Sigmoid colon (tissue), 7 donors: ENCODE measurements at places on chromosomes 3 and 15.
A peak's percentile ranks its signal among the peaks of the same experiment; 100 is the strongest.

DNA sequence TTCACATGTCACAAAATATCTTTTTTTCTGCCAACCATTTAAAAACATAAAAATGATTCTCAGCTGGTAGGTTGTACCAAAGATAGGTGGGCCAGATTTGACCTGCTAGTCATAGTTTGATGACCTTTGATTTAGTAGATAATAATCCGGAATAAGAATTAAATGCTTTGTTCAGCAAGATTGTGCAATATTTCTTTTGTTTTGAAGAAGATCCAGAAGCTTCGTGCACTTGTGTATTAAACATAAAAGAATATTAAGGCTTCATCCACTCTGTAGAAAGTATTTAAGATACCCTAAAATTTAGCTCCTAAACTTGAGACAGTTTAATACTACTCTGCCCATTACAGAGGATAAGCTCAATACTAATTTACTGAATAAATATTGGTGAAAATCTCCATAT, 258.4 kb downstream of the ADAMTSL3 start:
- no peak for DNase-seq

- DNase-seq, result no peak
Observed at GRCh38 chr15:92037491-92037890, 184.0 kb downstream of the SLCO3A1 start.

GRCh38 chr3:80606073-80606472, 838.3 kb upstream of the ROBO1 start:
- no peak for DNase-seq

- no peak for DNase-seq
Observed at GRCh38 chr3:98038286-98038685, 3.2 kb upstream of the GABRR3 start.

DNA sequence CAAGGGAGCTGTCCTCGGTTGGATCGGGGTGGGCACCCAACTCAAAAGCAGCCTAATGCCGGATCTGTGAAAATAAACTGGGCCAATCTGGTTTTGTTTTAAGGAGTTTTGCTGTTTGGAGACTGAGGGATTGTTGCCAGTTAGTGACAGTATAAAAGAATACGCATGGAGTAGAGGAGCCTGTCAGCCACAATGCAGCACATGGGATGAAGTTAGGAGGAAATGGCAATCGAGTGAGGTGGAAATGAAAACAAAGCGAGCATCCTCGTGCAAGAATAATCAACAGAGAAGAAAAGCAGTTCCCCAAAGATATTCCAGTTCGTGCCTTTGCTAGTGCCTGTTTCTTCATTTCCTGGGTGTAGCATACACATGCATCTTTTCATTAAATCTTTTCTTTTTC, 108.4 kb upstream of the RORA start:
- DNase-seq, result no peak

DNA sequence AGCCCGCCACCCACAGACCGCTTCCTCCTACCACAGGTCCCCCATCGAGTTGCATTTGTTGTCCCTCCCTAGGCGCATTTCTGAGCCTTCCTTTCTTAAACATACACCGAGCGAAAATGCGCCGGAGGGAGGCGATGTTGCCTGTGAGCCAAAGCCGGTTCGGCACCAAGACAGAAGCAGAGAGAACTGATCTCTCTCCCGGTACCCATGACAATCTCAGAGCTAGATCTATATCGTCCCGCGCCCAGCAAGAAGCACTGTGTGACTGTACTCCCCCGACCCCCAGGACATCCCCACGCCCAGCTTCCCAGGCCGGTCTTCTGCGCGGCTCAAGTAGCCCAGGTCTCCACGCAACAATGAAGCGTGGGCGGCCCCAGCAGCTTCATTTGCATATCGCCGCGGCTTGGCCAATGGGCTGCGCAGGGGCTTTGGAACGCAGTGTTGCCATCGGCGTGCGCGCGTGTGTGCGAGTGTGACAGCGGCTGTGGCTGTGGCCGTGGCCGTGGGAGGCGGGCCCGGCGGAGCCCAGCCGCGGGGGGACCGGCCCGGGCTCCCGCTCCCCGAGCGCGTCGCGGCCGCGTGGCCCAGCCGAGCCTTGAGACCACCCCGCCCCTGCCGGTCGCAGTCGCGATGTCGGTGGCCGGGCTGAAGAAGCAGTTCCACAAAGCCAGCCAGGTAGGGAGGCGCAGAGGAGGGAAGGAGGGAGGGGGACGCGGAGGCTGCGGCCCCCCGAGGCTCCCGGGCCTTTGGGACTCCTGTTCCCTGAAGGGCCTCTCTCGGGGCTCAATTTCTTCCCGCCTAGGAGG, at the start of gene SH3GL3:
Gene SH3GL3, plus strand, starts transcription at position 438 of the 806 bp plus-strand sequence. Its CDS starts 193 bp downstream, at position 631.
- peak; percentile 91 for DNase-seq

- DNase-seq, result no peak
Observed at GRCh38 chr15:70672081-70672480, 91.3 kb downstream of the UACA start.

DNA sequence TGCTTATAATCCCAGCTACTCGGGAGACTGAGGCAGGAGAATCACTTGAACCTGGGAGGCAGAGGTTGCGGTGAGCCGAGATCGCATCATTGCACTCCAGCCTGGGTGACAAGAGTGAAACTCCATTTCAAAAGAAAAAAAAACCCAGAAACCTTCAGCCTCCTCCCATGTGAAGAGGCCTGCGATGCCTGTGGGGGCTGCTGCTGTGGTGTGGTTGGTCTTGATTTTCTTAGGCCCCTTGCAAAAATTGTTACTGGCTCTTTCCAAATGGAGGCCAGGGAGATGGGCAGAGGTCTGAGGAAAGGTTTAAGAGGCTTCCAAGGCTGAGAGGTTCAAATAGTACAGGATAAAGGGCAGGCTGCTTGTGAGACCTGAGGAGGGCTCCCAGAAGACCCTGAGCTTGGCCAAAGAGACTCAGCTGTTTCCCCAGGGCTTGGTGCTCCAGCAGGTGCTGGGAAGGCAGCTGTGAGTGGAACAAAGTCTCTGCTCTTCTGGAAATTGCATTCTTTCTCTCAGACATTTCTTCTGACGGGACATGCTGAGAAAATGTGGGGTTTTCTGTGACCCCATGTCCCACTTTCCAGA, 18.4 kb downstream of the GCSAM start:
- no peak for DNase-seq

GRCh38 chr3:111729087-111729846, 129.8 kb upstream of the PHLDB2 start:
- DNase-seq, result peak; percentile 78

- no peak for DNase-seq
Observed at GRCh38 chr3:57917601-57918000, 90.6 kb upstream of the FLNB start.

GRCh38 chr3:58580826-58581327, 3.7 kb upstream of the FAM107A start:
- no peak for DNase-seq

DNA sequence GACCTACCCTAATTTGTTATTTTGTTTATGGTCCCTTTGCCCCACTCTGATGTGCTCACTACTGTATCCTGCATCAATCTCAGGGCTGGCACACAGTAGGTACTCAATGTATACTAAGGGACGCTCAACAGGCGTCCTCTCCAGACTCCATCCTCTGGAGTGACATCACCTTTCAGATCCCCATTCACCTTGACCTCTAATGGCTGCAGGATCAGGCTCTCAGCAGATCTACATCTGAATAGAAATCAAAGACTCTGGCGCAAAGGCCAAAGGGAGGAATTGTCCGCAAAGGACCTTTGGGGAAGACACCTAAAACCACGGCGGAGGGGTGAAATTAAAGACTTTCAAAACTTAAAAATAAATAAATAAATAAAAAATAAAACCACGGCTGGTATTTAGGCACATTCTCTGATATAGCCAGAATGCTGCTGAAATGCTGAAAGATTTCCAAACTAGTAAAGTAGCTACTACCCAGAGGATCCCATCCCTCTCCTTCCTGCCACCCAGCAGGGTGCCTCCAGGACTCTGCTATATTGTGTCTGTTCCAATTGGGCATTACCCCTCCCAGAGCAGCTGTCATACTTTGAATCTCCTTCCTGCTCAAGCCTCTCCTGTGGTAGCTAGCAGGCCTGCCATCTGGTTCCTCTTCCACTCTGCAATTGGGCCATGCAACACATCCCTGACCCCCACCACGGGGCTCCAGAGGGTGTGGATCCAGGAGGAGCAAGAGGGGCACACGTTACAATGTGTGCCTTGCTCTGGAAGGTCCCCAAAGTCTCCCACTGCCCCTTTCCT, 6.1 kb downstream of the SHF start:
- DNase-seq, result no peak

- no peak for DNase-seq
Observed at GRCh38 chr15:49372366-49372765, 50.7 kb upstream of the FGF7 start.

DNA sequence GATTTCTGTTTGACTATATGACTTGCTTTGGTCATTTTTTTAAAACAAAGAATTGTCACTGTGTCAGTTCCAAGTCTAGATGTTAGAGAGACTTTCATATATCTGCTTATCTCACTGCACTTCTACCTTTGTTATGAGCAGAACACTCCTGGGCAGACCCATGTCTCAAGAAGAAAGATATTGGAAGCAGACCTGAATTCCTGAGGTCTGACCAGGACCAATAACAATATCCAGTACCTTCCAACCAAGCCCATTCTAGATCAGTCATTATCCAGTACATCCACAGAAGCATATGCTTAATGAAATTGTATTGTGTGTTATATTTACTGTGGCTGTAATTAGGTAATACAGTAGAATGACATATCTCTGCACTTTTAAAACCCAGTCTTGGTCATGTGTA, 811.3 kb upstream of the GBE1 start:
- DNase-seq, result no peak

DNA sequence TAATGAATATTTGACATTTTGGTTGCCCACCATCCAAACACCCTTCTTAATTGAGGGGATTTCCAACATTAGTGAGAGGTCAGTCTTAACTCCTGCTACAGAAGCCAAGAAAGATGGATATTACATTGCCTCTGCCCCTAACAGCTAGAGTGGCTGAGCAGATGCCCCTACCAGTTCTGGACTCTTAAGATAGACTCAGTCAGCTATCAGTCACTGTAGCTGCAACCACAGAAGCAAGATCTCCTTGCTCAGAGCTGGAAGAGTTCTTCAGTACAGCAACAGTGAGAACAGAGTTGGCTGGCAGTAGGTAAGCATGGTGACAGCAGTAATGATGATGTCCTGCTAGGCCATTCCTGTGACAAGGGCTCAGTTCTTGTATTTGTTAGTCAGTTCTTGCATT, 29.4 kb upstream of the TNFSF10 start:
- no peak for DNase-seq

DNA sequence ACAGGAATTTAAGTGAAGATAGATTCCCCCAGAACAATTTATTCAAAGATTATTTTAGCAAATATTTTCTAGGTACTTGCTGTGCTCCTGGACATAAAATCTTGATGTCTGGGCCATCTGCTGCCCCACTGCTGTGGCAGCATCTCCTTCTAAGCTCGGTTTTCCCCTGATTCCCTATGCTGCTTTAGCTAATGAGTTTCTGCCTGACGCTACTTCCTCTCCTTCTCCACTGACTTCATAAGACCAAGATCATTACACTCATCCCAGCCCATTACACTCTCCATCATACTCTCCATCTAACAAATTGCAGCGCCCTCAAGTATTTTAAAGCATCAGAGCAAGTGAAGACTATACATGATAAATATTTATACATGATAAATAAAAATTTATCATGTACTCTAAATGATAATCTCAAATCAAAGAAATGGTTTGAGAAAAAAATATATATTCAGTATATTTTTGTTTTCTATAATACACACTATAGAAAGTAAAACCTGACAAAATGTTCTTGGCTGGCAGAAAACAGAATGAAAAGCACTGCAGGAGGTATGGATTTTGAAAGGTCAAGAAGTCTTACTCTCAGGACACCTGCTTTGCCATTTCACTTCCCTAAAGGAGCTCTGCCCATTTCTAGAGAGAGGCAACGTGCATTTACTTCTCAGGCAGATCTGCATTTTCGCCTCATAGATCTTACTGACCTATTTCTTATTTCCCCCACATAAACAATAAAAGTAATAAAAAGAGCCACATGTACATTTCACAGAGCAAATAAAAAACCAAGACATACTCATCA, 232.0 kb downstream of the KCNMB2 start:
- DNase-seq, result no peak

- DNase-seq, result no peak
Observed at GRCh38 chr3:100429187-100429716, 27.9 kb downstream of the LNP1 start.

DNA sequence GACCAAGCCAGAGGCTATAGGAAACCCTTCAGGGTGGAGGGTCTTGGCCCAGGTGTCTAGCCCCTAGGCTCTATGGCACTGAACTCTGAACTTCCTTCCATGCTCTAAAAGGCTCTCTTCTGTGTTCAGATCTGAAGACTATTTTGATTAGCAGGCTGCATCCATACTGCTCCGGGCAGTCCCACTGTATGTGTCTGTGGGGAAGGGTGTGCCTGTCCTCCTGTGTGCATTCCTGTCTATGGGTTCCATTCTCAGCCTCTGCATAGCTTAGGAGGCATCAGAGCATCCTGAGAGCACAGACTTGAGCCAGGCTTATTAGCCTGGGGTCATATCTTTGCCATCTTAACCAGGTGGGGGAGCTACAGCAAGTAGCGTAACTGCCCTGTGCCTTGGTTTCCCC, 38.0 kb downstream of the EXOG start:
- DNase-seq, result no peak

DNA sequence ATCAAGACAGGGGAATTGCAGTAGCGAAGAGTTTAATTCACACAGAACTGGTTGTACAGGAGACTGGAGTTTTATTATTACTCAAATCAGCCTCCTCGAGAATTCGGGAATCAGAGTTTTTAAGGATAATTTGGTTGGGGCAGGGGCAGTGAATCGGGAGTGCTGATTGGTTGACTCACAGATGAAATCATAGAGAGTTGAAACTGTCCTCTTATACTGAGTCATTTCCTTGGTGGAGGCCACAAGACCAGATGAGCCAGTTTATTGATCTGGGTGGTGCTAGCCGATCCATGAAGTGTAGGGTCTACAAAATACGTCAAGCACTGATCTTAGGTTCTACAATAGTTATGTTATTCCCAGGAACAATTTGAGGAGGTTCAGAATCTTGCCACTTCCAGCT, 5.3 kb upstream of the ZNF770 start:
- DNase-seq, result no peak

- DNase-seq, result peak; percentile 53
Observed at GRCh38 chr3:56795097-56795828, 6.5 kb downstream of the ARHGEF3 start.

GRCh38 chr15:83108266-83109219, 1.1 kb downstream of the TM6SF1 start:
- peak; percentile 82 for DNase-seq

- DNase-seq, result no peak
Observed at GRCh38 chr3:55826731-55827496, 339.8 kb upstream of the WNT5A start.

- no peak for DNase-seq
Observed at GRCh38 chr3:89372456-89372855, 265.0 kb downstream of the EPHA3 start.

GRCh38 chr3:107555359-107555758, 32.6 kb downstream of the BBX start:
- no peak for DNase-seq

GRCh38 chr3:16849795-16850194, 35.0 kb upstream of the PLCL2 start:
- DNase-seq, result no peak

GRCh38 chr3:107877936-107878335, 212.9 kb downstream of the CD47 start:
- no peak for DNase-seq

GRCh38 chr3:107432013-107432515, 54.8 kb downstream of the CCDC54 start:
- no peak for DNase-seq

GRCh38 chr3:89049119-89049518, 58.3 kb upstream of the EPHA3 start:
- no peak for DNase-seq
